DMS53 (cell line): ENCODE measurements at places on chromosomes 6 and 20.

DNA sequence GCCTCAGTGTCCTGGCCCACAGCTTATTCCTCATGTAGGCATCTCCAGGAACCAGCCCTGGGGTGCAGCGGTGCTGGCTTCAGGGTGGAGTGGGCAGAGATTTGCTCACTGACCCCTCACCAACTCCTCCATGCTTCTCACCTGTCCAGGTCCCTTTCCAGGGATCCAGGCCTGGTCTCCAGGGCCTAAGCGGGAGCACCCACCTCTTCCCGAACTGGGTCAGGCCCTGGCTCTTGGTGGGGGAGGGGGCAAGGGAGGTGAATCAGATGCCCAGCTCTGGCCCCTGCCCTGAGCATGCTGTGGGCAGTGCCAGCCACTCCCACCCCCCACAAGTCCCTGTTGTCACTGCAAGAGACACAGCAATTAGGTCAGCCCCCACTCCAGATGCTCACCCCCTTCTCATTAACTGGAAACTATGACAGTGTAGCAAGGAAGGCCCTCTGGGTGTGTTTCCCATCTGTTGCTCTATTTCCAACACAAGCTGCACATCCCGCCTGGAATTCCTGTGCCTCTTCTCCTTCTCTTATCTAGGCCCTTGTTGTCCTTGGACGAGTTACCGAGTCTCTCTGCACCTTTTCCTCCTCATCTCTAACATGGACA lies 37.0 kb downstream of the MDFI start:
- no peak for DNase-seq

DNA sequence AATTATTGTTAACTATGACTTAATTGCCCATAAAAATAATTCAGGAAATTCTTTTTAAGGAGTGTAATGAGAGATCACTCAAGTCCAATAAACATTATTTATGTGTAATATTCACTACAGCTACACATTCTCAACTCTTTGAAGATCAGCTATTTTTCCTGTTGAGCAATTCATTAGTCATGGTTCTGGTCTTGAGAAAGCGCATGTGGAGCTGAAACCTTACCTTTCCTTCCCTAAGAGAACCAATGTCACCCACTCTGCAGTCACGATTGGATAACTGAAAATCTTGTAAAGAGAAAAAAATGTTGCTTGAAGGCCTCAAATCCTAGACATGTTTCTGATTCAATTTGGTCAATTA lies 736.9 kb upstream of the MARCKS start:
- no peak for DNase-seq

DNA sequence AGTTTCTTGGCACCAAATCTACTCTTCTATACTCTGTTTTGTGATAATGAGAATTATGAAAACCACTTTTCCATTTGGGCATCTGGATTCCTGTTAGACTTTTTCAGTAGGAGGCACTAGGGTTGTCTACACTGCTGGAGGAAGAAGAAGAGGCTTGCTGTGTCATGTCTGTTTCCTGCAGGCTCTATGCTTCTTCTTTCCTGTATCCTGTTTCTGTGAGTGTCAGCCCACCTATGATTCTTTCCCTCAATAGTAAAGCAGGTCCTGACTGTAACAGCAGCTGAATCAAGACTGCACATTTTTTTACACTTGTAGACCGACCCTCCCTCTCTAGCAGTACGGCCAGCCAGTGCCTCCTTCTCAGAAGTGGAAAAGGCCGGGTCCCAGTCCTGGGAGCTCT lies 603.9 kb downstream of the HDGFL1 start:
- no peak for DNase-seq

- no peak for DNase-seq
These were observed 13.9 kb upstream of the SCUBE3 start for GRCh38 chr6:35199866-35200265.

GRCh38 chr20:14622796-14623195 lies 285.4 kb upstream of the FLRT3 start:
- DNase-seq: peak; percentile 78

DNA sequence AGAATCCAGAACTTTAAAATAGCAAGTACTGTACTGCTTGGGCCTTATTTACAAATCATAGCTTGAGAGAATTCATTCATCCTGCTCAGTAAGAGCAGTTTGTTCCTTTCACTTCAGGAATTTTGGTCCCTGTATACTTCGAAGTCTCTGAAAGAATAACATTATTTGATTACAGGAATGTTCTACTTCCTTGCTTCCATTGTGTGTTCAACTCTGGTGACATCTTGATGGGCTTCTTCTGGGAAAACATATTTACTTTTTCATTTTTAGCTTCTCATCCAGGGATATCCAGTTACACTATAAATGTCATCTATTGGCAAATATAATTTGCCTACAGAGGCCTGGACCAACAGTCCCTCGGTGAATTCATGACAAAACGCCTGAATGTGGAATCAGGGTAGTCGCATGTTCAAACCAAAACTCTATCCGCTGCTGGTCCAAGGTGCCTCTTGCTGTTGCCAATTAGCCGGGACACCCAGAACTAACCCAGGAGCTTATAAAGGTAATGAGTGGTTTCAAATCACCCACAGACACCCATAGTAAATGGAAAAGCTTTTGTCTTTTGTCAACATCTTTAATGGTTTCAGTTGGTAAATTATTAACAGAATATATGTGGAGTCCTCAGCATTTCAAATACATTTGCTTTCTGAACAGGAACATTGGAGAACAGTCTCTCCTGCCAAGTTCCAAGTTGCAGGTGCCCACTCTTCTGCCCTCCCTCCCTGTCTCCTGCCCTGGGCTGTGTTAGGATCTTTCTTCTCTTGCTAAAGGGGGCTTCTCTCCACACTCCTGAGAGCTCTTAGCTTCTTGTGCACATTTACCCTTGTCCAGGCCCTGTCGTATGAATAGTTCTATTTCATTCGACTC lies 162.5 kb upstream of the CITED2 start:
- DNase-seq: peak; percentile 75

DNA sequence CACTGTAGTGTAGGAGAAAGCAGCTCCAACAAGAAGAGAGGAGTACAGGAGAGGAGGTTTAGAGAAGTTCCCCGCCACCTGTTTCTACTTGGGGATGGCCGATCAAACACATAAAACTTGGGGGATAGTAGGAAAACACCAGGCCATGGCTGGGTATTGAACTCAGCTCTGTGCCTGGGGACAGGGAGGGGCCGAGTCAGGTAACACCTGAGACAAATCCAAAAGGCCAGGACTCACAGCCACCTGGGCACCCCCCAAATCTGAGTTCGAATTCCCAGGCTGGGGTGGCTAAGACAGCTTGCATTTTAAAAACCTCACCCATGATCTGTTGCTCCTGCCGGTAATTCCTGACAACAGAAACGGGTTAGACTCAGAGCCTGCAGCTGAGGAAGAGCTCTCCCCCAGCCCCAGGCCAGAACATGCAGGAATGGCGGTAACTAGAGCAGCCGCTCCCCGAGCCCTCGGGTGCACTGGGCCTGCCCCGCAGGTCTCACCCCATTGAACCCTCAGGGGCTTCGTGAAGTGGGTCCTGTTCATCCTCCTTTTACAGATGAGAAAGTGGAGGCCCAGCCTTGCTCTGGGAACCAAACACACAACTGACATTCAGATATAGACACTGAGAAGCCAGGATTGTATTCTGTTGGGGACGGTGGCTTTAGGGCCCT lies 61.0 kb downstream of the TCP11 start:
- DNase-seq: no peak

DNA sequence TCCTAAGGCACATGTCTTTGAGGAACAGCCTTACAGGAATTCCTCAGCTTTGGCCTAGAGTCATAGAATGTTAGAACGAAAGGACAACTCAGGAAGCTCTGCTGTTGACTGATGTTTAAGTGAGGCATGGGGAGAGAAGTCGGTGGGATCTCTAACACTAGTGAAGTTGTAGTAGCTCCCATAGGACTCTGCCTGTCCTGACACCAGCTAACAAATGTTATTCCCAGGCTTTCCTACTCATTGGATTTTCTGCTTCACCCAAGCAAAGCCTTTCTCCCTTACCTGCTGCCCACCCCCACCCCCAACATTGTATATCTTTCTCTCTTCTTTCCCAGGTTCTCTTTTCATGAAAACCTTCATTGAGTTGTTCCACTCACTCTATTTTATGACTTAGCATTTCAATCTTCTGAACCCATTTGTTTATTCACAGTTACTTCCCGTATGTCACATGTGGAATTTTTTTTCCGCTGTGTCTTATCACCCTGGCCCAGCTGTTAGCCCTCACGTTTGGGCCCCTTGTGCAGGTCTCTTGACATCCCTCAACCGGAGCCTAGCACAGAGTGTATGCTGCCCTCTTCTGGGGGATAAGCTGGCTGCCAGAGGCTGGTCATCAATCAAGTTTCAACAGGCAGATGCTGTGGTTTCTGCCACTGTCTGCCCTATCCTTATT lies 39.2 kb upstream of the RNF8 start:
- DNase-seq: peak; percentile 48

DNA sequence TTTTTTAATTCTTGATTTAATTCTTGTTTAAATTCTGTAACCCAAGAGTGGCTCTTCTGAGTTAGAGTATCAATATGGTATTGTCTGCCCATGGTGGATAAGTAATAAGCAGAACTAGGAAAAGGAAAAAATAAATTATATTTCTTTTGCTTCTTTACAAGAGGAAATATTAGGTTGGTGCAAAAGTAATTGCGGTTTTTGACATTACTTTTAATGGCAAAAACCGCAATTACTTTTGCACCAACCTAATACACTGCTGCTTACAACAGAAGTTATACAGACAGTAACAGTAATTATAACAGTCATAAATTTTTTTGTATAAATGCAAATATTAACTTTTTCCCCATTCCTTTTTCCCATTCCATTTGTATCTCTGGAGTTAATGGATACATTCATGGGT lies 65.6 kb downstream of the HS3ST5 start:
- DNase-seq: no peak

DNA sequence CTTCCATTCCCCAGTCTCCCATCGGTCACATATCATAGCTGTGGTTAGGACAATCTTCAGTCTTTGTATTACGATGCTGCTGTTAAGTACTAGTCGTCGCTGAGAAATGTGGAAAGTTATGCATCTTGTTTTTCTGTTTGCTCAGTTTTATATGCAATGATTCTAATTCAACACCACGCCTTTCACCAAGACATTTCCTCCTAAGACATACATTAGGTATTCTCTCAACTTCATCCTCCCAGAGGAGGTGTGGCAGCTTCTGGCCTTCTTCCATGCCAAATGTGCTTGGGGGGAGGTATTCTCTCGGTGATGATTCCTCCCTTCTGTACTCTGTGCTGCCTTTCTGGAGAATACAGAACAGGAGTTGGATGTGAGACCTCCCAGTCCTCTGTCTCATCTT lies 66.1 kb downstream of the B4GALT5 start:
- DNase-seq: no peak

GRCh38 chr6:133380723-133381122 lies 139.6 kb downstream of the EYA4 start:
- DNase-seq: no peak

DNA sequence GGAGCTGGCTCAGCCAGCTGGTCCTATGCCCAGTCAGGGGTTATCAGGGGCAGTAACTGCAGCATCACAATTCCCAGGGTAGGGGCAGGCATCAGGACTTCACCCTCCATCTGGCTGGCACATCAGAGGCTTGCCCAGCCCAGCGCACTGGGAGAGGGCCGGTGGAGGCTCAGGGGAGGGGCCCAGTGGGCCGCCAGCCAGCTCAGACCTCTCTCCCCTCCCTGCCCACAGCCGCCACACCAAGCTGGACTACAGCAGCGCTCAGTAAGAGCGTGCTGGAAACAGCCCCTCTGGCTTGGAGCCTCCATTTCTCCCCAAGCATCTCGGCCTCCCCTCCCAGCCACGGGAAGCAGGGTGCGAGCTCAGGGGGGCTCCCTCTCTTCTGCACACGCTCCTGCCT lies 22.0 kb downstream of the ADA start:
- no peak for DNase-seq

- DNase-seq: no peak
These were observed 82.0 kb upstream of the ID4 start for GRCh38 chr6:19755181-19755580.

DNA sequence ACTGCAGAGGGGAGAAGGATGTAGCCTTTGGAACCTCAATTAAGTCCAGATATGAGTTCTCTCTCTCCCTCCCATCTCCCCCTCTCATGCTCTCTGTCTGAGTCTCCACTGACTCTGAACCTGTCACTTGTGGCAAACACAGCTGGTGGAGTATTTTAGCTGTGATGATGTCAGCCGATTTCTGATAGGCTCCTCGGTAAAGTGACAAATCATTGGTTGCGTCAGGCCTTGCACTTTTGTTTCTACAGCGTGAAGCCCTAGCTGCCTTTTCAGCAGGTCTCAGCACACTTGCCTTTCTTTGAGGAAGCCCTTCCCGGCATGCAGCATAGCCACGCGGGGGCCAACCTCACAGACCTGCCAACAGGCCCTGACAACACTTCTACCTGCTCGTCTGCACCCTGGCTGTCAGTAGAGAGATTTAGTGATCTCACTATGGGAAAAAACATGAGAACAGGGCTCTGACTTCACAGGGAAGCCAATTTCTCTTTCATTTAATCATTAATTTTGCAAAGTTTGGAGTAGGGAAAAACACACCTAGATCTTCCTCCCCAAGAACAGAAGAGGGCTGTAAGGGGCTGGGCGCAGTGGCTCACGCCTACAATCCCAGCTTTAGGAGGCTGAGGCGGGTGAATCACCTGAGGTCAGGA lies 84.4 kb downstream of the GMPR start:
- DNase-seq: peak; percentile 96

DNA sequence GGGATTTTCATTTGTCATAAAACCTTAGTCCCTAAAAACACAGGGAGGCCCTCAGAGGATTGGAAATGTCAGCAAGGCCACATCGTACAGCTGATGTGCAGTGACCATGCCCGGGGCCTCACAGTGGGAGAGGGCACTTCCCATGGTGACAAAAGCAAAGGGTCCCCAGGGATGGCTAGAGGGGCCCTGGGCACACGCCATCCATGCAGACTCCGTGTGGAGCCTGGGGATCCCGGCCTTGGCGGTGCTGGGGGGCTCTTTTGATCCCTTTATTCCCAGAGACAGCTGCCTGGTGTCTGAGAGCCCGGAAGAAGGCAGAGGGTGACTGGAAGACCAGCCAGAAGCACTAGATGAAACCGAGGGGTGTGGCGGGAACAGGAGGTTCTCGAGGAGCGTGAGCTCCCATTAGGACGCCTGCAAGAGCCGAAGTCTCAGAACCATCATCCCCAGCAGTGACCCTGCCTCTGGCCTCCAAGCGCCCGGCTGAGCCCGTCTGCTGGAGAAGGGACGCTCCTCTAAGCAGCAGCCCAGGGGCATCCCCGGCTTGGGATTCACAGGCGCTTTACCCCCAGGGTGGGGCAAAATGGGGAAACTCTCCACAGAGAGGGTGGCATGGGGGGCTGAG lies 49.1 kb upstream of the FRMD1 start:
- no peak for DNase-seq

DNA sequence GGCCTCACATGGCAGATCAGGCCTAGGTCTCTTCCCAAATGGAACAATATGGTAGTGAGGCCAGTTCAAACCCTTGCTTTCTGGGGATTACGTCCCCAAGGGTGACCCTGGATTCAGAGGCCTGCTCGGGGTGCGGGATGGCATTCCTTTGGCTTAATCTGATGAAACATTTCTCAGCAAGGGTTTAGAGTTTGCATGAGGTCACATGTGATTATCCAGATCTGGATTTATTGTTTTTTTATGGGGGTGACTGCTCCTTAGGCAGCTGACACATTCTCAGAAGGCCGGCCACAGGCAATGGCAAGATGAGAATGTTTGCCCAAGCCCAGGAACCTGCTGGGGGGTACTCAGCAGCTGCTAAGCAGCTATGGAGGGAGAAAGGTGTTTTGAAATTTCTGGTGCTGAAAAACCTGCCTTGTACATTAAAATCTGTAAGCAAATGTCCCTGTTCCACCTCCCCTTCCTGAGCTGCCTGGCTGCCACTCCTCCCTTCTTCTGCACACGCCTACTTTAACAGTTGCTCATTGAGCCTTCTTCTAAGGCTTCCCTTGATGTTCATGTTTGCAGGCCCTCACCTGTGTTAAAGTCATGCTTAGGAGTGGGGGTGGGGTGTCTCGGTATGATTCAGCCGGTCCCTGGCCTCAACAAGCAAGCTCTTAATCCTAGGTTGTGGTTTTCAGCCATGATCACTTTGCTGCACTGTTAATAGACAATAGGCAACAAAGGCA lies 37.9 kb upstream of the FUCA2 start:
- DNase-seq: no peak
